ENCODE measurements at places on chromosomes 4 and X.

DNA sequence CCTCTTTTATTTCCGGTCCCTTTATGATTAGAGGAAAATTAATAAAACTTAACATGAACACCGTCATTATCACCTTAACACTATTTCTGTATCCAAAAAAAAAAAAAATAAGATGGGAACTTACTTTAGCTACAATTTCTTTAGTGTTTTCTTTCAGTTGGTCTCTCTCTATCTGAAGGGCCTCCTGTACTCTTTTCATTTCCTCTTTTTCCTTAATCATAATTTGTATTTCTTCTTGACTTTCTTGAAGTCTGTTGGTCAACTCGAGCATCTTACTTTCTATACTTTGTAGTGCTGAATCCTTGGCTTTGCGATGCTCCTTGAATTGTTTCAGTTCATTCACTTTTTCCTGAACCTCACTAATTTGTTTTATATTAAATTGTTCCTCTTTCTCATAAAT, 45.3 kb upstream of the BDH2 start:
- no peak for DNase-seq

DNA sequence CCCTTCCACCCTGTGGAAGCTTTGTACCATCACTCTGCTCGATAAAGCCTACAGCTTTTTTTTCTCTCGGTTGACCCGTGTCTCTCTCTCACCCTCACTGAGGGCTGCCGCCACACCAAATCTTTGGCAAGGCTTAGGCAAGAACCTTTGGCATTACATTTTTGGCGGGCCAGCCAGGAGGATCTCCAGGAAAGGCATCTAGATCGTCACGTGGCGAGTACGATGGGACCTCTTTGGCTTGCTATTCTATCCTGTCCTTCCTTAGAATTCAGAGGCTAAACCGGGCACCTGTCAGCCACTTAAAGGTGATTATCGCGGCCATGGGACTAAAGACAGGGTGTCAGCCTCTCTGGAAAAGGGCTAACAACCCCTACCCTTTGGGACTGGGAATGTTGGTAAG, 96.2 kb downstream of the UGT2B28 start:
- no peak for DNase-seq

DNA sequence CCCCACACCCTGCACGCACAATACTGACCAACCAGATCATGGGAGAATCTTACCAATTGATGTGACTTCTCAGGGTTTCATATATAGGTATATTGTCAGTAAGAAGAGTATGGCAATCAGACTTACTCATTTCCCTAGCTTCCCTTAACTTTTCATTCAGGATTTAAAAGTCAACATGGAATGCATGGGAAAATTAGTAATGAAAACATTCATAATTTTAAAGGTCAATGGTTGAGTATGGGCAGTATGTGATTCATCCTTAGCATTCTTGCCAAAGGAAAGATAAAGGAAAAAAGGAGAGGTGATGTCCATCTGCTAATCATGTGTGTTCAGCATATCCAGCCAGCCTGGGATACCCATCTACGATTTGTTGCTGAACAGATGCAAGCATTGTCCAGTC, 4.0 kb downstream of the DIPK2B start:
- peak; percentile 61 for DNase-seq

- DNase-seq = no peak
These were observed 124.0 kb upstream of the PPARGC1A start for GRCh38 chr4:24013668-24014422.

DNA sequence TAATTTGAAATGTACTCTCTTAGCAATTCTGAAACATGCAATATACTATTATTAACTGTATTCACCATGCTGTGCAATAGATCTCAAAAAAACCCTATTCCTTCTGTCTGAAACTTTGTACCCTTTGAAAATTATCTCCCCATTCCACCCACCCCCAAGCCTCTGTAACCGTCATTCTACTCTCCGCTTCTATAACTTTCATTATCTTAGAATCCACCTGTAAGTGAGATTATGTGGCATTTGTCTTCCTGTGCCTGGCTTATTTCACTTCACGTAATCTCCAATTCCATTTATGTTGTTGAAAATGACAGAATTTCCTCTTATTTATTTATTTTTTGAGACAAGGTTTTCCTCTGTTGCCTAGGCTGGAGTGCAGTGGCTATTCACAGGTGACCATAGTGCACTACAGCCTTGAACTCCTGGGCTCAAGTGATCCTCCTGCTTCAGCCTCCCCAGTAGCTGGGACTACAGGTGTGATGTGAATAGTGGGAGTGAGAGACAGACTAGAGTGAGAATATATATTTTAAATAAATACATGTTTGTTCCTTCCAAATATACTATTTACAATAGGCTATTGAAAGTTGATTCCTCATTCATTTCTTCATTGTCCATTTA, 30.5 kb downstream of the VSIG4 start:
- DNase-seq = no peak

- no peak for DNase-seq
These were observed 96.0 kb upstream of the PPP2R3B start for GRCh38 chrX:482702-483203.

DNA sequence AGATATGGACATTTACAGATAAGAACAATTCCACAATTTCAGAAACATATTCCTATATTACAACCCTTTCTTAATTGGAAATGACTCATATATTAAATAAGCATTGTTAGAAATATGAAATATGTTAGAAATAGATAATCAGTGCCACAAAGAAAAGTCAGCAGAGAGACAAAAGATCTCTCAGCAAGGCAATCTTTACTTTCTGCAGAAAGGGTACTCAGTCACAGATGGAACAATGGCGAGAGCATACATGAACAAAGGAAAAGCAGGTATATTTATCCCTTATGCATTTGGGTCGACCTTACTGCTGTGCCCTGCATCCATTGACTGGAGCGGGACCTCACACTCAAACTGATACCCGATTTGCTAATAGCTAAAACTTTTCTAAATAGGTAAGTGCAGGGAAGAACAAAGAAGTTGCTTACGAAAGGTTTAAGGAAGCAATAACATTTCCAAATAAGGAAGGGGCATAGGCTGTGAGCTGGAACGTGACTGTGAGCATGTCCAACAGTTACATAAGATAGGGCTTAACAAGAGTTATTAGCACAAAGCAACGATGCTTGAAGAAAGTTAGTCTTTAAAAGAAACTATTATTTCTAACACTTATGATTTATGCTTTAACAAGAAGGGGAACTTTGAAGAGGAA, 40.8 kb downstream of the MGARP start:
- DNase-seq = no peak

- DNase-seq = no peak
These were observed 64.1 kb upstream of the GPR78 start for GRCh38 chr4:8516061-8516573.

- no peak for DNase-seq
These were observed 15.3 kb downstream of the FGFR3 start for GRCh38 chr4:1808396-1808795.

GRCh38 chrX:114635986-114636385, 52.1 kb downstream of the HTR2C start:
- DNase-seq = no peak

GRCh38 chrX:129798888-129799287, 19.1 kb downstream of the SASH3 start:
- DNase-seq = no peak

- DNase-seq = no peak
These were observed 5.4 kb upstream of the CNGA2 start for GRCh38 chrX:151729056-151729725.

DNA sequence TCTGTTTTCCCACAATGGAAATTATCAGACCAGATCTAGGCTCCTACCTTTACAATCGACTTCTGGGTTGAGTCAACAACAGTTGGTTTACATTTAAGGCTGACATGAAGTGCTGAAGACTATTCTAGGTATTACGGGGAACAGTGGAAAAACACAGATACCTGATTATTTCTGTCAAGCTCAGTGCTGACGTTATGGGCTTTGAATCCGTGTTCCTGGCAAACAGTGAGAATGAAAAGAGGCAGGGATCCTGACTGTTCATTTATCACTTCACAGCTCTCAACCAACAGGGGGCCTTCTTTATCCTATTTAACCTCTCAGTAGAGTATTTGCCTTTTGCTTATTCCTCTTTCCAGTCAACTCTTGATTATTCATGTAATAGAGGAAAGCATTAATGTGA, 43.1 kb downstream of the TMEM164 start:
- DNase-seq = no peak

GRCh38 chrX:154529206-154529612, 13.2 kb upstream of the FAM3A start:
- DNase-seq = peak; percentile 15

DNA sequence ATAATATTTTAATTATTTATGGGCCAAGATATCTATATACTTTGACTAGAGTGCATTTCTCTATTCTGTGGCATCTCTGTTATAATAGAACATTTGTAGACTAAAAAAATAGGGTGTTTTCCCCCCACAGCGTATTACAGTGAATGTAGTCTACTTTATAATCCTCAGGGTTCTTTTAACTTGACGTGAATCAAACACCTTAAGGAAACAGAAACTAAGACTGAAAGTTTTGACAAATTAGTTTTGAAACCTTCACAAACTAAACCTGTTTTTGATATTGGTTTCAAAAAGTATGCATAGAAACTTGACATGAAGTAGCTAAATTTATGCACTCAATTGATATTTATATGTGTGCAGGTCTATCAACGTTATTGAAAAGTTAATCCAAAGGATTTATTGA, 1963.1 kb upstream of the TENM3 start:
- DNase-seq = no peak

GRCh38 chr4:48991357-48991756, 5.3 kb downstream of the CWH43 start:
- DNase-seq = no peak

DNA sequence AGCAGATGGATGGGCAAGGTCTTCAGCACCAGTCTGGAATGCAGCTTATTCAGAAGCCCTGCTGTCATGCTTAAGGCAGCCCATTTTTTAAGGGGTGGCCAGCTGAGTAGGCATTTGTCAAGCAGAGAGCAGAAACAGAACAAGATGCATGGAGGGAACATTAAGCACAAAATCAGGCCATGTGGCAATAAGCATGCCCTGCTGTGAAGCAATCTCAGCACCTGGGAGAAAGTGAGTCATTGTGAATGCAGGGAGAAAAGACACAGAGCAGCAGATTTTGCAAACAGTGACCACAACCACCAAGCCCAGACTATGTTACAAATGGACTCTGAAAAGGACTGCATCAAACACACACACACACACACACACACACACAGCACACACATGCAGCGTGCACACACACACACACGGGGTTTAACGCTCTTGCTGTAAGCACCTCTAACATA, 94.1 kb upstream of the GALNT7 start:
- DNase-seq = peak; percentile 80

GRCh38 chr4:25320336-25320735, 7.8 kb downstream of the ZCCHC4 start:
- peak; percentile 61 for DNase-seq

DNA sequence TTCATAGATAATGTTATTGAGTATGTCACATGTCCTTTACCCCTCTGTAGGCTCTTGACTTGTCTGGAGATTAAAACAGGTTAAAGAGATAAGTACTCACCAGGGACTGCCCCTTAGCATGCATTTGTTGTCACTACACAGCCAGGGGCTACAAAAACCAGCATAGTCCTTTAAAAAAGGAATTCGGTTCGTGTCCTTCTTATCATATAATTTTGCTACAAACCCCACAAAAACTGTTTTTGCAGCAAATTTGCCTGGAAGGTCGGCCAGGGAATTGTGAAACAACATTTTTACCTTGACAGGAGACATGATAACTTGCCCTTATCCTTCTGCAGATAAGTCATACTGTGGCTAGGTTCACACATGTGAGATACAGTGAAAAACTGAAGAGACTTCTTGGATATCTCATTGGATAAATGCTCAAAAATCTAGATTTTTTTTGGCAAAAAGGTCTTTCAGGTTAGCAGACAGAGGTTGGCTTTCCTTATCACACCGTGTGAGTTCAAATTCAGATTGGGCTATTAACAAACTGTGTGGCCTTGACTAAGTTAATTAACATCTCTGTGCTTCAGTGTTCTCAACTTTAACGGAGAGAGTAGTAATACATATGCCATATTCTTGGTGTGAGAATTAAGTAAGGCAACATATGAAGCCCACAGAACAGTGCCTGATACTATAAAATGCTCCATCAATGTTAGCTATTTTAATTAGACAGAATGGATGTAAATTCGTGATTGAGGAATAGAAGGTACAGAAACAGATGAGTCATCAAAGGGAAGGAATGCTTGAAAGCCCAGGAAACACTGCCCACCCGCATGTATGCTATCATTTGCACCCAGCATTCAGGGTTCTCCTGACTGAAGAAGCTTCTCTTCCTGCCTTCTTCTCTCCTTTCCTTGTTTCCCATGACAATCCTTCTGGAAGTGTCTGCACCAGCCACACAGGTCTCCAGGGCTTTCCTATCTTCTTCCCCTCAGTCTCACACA, 30.0 kb downstream of the FAM9C start:
- DNase-seq = no peak

- no peak for DNase-seq
These were observed 51.6 kb downstream of the RS1 start for GRCh38 chrX:18620349-18620748.

DNA sequence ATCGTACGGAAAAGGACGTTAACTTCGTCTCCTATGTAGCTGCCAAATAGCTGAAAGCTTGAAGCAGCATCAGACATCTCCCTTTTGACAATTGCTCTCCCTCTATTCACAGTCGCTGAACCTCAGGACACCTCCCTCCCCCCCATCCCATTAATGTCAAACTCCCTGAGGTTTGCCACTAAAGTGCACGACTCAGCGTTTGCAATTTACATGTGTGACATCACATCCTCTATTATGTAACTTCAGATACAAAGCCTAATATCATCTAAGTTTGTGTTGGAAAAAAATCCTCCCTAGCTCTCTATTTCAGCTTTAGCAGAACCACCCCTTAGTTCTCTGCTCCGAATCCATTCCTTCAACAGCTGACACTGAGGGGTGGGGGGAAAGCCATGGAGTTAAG, 5.5 kb upstream of the NR3C2 start:
- no peak for DNase-seq

- no peak for DNase-seq
These were observed 5.4 kb downstream of the TMEM154 start for GRCh38 chr4:152674359-152674758.

DNA sequence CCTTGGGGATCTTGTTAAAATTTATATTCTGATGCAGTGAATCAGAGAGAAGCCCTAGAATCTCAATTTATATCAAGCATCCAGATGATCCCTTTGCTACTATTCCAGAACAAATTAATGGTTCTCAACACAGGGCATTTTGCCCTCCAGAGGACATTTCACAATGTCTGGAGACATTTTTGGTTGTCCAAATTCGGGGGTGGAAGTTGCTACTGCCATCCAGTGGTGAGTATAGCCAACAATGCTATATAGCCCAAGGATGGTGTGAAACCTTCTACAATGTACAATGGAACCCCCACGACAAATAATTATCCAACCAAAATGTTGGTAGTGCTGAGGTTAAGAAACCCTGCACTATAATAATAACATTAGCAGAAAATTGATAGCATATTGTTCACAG, 2440.0 kb downstream of the PCDH7 start:
- DNase-seq = peak; percentile 1

GRCh38 chrX:48897157-48897624, 377 bp downstream of the TIMM17B start:
- DNase-seq = peak; percentile 66

DNA sequence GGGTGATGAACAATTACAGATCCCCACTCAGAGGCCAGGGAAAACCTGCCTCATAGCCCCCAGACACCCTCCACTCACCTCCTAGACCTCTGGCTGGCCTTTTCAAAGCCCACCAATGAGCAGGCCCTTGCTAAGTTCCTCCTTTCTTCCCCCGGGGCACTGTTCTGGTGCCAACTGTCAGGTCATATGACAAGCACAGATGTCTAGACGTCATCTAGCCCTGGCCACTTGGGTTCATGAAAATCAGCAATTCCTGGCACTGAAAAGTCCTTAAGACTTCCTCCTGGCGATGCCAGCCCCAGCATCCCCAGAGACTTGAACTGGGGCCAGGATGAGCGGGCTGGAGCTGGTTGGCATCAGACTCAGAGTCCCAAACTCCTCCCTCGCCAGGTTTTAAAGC, 115.6 kb upstream of the NALF2 start:
- DNase-seq = no peak

All from IMR-90 (cell line).